Cardiac septum (tissue), 1 donor: ENCODE measurements at places on chromosomes 7 and 10. TPM values are rescaled to one million over a fixed set of nuclear protein-coding genes. Genes with fewer than 3 reads are reported as not detected.

The SPOCK2 gene
- 7.5 TPM for total RNA-seq

The RAB11FIP2 gene
- total RNA-seq, result 12.7 TPM

The LAMTOR4 gene
- 89.1 TPM for total RNA-seq

The ECD gene
- total RNA-seq, result 17.0 TPM

The CYP2E1 gene
- 2.2 TPM for total RNA-seq

The PKD2L1 gene
- not detected for total RNA-seq

The HOXA3 gene
- 0.40 TPM for total RNA-seq

The VWDE gene
- 0.38 TPM for total RNA-seq

The FAM204A gene
- total RNA-seq, result 62.7 TPM

The MRPS24 gene
- total RNA-seq, result 101 TPM

The CFTR gene
- 0.19 TPM for total RNA-seq

DNA sequence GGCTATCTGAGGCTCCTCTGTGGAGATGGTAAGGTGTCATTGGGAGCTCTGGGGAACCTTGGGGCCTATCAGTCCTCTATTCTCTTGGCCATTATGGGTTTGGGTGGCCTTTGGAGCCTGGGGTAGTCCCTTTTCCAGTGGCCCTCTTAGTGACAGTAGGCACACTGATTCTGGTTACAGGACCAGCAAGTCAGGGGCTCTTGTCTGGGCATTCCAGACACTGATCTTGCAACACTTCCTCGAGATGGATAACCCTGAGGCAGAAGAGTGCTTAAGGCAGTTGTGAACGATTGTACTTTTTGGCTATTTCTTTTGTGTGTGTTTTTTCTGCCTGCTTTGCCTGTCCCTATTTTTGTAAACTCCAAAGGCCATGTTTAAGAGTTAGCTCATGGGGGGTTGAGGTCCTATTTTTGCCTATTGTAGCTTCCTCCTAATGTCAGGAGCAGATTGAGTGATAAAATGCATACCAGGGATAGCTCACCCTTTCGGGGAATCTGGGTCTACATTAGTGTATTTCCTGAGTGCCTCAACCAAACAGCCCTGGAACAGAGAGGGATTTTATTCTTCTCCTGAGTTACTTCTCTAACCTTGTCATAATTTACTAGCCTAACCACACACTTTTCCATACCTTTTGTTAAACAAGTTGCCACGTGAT is 61.2 kb downstream of the PRKAR2B start:
- DNase-seq, result no peak

GRCh38 chr10:75677541-75677940 is 246.1 kb downstream of the LRMDA start:
- DNase-seq, result no peak

DNA sequence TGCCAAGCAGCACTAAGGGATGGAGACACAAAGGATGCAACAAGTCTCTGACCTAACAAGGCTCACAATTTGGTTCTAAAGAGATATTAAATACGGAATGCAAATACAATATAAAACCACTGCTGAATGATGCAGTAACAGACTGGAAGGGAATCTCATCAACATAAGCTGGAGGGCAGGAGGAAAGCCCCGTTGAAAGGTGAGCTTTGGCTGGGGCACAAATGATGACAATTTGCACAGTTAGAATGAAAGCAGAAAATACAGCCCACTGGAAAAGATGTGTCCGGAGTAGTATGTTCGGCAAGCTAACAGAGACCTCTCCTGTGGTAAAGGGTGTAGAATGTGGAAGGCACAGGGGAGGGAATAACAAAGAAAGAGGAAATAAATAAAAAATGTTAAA is 26.1 kb downstream of the PAXIP1 start:
- DNase-seq, result no peak

- no peak for DNase-seq
Observed at GRCh38 chr7:100120733-100121036, 1.3 kb downstream of the CNPY4 start.

GRCh38 chr10:789831-790701 is 100.6 kb upstream of the DIP2C start:
- no peak for DNase-seq

GRCh38 chr7:141158561-141158960 is 84.7 kb downstream of the TMEM178B start:
- no peak for DNase-seq

DNA sequence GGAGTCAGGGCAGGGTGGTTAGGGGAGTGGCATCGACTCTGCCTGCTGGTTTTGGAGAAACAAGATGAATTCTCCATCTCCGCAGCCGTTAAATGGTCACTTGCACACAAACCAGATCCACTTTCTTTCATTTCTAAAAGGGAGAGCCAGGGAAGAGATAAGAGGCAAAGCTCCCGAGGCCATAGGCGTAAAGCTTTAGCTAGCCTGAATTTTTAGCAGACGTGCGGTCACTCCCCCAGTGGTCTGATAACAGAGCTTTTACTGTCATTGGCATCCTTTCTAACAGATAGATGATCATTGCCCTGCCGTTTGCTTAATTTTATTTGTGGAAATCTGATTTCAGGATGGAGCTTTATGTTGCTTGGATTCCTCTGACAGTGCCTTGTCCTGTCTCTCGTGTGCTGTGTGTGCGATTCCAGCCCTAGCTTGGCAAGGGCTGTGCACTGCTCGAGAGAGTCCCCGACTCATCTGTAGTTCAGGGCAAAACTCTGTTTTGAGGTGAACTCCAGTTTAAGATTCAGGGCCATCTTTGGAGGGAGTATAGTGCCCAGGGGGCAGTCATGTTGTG is 62.5 kb downstream of the GATA3 start:
- no peak for DNase-seq

DNA sequence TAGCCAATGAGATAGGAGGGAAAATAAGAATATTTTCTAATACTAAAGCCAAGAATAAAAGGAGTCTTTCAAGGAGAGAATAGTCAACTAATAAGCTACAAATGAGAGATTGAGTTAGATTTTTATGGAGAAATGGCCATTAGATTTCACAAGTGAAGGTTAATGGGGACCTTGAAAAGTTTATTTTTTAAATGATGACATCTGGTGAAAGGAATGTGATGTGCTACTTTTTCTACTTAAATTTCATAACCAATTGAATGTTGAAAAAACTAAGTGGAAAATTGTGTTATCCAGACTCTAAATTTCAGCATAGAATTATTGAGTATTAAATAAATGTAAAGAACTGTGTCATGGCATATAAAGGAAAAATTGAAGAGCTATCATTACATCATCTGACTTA is 125.7 kb downstream of the TSPAN12 start:
- DNase-seq, result no peak

DNA sequence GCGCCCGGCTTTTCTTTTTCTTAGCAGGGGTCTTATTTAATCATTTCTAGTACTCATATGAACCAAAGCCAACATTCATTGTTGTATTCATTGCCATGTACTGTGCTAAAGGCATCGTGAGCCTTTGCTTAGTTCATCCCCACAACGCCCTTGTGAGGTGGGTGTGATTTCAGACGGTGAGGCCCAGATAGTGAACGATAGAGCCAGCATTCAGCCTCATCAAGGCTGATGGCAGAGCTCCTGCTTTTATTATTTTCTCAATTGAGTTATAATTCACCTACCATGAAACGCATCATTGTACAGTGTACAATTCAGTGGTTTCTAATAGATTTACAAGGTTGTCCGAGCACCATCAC is 50.1 kb downstream of the HK1 start:
- no peak for DNase-seq

DNA sequence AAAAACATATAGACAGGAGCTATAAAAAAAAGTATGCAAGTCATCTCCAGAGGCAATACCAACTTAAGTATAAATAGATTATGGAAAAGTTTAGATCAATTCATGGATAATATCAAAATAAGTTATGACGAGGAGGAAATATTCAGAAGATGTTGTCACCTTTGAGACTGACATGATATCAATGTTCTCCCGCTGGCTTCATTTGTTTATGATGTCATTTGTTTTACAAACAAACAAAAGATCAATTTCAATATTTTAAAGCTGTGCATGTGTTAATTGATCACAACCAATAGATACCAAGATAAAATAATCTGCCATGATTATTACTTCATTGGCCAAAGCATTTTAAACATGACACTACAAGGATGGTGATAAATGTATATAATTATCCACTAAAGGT is 43.5 kb downstream of the SLC16A12 start:
- no peak for DNase-seq

DNA sequence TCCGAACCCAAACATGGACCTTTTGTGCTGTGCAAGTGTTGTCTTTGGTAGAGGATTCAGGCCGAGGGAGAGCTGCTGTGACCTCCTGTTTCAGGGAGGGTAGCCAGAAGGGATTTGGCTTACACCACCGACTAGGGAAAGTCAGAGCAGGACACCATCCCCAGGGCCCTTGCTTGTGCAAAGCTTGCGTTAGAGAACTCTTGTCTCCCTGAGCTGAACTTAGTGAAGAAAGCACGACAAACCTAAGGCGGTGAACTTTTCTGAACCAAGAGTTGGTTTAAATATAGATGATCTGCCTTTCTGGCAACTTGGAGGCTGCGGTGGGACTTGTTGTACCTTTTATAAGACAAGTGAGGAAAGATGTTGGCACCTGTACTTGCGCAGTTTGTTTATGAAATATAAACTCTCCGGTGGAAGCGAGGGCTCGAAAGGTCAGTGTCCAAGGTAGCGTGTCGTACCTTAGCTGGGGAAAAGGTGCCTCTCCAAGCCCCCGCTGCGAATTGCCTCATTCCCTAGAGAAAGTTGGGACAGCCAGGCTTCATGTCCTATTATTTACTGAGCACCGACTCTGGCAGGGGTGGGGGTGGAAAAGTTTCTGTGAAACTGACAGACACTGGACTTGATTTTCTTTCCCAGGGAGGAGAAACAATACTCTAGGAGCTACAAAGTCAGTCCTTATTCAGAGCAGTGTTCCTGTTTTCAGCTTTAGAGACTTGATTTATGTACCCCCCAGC is 31.6 kb downstream of the WBP1L start:
- no peak for DNase-seq

DNA sequence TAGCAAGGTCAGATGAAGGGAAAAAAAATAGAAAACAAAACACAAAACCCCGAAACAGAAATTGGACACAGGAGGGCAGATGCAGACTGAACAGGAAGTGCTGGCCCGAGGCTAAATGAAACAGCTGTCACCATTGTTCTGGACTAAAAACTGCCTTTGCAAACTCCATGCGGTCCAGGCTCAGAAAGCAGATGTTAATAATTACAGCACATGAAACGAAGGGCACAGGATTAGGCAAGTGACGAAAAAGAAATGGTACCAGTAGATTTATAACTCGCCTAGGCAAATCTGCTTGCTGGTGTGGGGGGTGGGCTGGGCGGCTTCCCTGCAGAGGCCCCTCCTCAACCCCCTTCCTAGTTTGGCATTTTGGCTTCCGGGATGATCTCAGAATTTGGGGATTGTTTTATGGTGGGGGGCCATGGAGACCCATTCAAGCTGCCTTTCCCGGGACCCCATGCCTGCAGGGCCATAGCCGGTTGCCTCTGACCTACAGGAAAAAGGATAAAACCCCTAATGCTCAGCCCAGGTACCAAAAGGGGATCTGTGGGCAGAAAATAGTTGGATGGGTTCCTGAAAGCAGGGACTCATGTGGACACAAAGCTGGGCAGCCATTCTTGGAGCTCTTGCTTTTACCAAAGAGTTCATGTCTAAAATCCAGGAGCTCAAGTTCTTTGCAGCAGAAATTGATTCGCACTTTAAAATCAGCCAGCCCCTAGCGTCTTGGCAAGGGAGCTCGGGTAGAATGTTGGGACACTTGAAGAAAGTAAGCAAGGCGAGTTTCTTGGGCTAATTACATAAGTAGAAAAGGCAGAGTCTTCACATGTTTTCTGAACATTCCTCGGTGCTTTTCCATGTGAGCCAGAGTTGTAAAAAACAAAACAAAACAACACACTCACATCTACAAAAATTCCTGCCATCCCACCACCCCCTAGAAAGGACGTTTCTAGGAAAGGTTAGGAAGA is 39.0 kb upstream of the EMX2 start:
- DNase-seq, result peak; percentile 20

DNA sequence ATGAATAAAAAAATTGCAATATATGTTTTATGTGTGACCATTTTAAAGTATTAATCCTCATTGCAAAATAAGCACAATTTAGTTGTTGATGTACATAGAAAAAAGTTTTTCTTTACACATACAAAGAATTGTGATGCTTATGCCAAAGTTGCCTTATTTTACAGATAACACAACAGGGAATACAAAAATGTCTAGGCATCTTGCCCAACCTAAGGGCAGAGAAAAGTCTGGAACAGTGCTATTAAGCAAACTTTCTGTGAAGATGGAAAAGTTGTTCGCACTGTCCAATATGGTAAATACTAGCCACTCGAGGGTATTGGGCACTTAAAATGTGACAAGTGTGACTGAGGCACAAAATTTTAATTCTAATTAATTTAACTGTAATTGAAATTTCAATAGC is 190.2 kb upstream of the HGF start:
- DNase-seq, result no peak

DNA sequence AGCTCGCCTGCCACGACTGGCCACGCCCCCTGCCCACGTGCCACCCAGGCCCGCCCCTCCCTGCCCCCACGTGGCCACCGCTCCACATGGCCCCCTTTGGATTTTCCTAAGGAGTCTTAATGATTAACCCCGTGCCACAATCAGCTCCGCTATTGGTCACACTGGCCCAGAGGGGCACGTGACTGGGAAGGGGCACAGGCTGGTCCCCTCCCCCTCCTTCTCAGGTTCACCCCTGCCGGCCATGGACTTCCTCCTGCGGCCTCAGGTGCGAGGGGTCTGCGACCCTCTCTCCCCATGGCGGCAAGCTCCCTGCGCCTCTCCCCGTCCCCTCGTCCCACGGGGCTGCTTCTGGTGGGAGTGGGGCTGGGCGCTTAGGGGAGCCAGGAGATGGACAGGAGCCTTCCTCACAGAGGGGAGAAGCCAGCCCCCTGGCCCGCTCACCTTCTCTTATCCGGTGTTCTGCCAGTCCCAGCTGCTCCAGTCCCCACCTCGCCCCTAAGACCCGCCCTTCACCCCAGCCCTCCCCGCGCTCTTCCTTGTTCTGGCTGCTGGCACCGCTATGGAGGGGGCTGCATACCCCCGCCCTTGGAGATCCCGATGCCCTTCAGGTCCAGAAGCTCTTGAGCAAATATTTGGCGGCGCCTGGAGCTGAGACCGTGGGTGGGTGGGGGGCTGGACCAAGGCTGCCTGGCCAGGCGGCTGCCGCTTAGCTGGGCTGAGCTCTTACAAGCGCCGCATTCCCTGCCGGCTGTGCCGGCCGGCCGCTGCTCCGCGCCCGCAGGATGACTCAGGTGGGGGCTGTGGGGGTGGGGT is 3.2 kb downstream of the SLC4A2 start:
- no peak for DNase-seq

- DNase-seq, result no peak
Observed at GRCh38 chr10:66719483-66719882, 206.4 kb upstream of the LRRTM3 start.

DNA sequence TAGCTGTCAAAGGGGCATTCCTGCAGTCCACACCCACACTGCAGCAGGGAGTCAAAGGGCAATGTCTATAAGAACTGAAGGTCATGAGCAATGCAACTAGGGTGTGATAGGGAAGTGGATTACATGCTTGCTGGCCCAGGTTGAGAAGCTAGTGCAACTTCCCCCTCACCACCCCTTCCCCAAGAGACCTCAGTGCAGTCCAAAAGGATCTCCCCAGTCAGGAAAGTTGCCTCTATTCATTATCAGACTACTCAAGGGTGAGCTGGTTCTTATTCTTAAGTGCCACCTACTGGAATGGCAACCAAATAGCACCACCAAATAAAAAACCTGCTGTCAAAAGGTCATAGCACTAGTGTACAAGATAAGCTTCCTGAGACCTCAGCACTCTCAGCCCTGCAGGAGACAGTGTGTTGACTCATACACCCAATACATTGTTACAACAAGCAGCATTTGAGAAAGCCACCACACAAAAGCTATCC is 28.2 kb downstream of the MTERF1 start:
- DNase-seq, result no peak

GRCh38 chr10:6221971-6222751 is 19.4 kb downstream of the PFKFB3 start:
- DNase-seq, result no peak
